Hindlimb muscle (tissue), 1 donor: ENCODE measurements at places on chromosomes 7 and 10. TPM values are rescaled to one million over a fixed set of nuclear protein-coding genes. Genes with fewer than 3 reads are reported as not detected.

- DNase-seq = no peak
These were observed 166.2 kb downstream of the CTTNBP2 start for GRCh38 chr7:117707080-117707479.

DNA sequence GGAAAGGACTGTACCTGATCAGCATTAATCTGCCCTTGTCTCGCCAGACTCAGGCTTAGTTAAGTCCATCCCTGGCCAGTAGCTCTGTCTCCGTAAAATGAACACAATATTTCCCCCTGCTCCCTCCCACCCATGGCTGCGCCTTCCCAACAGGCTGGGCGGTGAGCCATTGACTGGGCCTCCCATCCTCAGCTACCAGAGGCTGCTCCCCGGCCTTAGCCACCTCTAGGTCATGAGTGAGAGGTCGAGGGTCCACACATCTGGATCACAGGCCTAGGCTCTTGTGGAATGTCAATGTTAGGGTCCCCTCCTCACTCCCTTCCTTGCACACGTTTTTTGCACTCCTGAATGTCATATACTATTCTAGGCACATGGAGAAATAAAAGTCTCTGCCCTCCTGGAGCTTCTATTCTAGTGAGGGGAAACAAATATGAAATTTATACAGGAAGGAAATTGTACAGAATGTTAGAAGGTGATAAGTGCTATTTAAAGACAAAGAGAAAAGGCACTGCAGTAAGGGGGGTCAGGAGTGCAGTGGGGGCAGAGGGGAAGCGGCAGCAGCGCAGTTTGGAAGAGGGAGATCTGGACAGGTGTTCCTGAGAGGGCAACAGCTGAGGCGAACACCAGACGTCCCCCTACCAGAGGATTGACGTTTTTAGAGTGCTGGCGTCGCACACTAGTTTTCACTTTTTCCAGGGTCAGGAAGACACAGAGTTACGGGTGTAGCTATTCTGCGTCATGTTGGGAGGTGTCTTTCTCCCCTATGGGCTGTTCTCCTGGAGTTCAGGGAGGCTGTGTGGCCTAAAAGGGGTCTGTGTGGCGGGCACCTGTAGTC is 17.2 kb upstream of the EIF5AL1 start:
- no peak for DNase-seq

Gene ADAMTS14
- 24.6 TPM for polyA plus RNA-seq

- no peak for DNase-seq
These were observed 48.6 kb upstream of the GPR37 start for GRCh38 chr7:124813994-124814798.

Gene GPR15LG
- polyA plus RNA-seq = not detected

Gene SLC37A3
- polyA plus RNA-seq = 27.5 TPM

DNA sequence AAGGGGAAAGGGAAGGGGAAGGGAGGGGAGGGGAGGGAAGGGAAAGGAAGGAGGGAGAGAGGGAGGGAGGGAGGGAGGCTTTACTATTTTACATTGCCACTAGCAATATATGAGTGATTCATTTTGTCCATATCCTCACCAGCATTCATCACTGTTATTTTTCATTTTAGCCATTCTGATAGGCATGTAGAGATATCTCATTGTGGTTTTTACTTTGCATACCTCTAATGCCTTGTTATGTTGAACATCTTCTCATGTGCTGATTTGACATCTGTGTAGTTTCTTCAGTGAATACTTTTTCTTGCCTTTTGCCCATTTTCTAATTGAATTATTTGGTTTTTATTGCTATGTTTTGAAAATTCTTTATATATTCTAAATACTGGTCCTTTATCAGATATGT is 52.7 kb downstream of the GCC1 start:
- no peak for DNase-seq

- no peak for DNase-seq
These were observed 9.3 kb upstream of the LRRC61 start for GRCh38 chr7:150313870-150314269.

Gene TMED4
- 91.0 TPM for polyA plus RNA-seq

Gene SPDYE2B
- polyA plus RNA-seq = 5.1 TPM

DNA sequence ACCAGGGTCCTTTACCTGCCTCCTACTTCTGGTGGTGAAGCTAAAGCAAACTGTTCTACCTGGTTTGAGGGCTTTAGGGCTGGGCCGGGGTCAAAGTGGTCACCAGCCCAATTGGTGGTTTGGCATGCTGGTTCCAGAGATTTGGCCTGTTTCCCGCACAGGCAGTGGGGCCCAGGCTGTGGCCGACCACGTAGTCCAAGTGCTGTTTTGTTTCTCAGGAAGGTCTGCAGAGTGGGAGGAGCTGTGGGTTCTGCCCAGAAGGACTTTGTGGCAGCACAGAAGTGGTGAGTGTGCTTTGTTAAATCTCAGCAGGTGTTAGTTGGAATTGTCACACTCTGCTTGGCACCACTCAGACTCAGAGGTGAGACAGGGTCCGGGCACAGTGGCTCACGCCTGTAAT is 85.8 kb downstream of the MKX start:
- DNase-seq = no peak

Gene CCDC3
- polyA plus RNA-seq = 22.1 TPM

Gene TMEM209
- polyA plus RNA-seq = 11.3 TPM
